ENCODE measurements at places on chromosomes 1 and 21. TPM values are rescaled to one million over a fixed set of nuclear protein-coding genes. Genes with fewer than 3 reads are reported as not detected.

DNA sequence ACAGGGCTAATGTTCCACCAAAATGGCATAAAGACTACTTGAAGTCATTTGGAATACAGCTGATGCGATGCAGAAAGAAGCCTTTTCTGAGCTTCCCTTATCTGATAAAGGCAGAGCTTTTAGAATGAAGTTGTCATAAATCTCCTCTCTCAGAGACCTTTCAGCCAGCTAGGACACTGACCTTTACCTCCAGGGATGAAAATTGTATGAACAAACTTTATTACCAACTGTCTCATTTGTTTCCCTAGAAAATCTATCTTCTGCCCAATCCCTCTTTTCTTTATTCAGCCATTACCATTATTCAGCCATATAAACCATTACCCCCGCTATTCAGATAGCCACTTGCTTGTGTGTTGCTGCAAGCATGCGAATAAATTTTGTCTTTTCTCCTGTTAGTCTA lies 29.7 kb upstream of the RNF2 start:
- H3K4me1 ChIP-seq: no peaks in the 10 kb centered on the region
- no peak overlapping the region for H3K4me3 ChIP-seq
- H3K27ac ChIP-seq: no peak overlapping the region
- no peaks in the 10 kb centered on the region for H3K27me3 ChIP-seq

DNA sequence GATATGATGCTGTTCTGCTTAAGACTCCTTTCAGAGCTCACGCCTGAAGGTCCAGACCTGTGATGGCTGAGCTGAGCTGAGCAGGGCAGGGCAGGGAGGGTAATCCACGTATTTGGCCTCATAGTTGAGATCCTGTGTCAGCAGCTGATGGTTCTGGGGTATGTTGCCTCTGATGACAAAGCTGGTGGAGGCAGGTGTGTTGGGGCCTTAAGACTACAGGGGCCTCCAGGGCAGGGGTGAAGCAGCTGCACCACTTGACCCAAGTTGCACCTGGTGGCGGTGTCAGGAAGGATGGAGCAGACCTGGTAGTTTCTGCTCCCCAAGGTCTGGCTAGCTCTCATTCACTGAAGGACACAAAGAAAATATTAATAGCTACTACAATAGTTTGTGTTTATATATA lies 57.0 kb downstream of the FCRL5 start:
- H3K27ac ChIP-seq: no peak overlapping the region
- H3K4me3 ChIP-seq: no peak overlapping the region
- H3K27me3 ChIP-seq: peaks cover 2% of the 10 kb centered on the region
- H3K4me1 ChIP-seq: no peaks in the 10 kb centered on the region

S100A13 gene
- 6.4 TPM for total RNA-seq

GRCh38 chr1:27605796-27606707 lies 2.1 kb upstream of the AHDC1 start:
- DNase-seq: peak; percentile 66
- H3K4me1 ChIP-seq: peaks cover 47% of the 10 kb centered on the region
- no peaks in the 10 kb centered on the region for H3K27me3 ChIP-seq
- no peak overlapping the region for H3K4me3 ChIP-seq

DNA sequence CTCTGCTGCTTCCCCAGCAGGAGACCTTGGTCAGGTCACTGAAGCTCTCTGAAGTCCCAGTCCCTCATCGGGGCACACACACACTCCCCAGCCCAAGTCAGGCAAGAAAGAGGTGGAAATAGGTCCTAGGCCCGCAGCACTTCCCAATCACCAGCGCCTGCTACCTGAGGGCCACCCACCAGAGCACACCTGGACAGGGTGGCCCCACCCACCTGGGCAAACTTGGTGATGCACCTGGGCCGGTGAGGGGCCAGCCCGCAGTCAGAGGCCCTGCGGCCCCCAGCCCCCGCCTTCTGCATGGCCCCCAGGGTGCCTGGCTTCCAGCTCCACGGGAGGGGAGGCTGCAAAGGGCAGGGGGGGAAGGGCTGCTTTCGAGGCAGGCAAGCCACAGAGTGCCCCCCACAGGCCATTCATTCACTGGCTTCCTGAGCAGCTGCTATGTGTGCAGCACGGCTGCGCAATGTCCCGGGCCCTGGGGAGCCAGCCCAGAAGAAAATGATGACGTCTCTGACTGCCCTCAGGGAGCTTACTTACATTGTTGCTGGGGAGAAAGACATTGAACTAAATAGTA lies 4.7 kb downstream of the SH2D5 start:
- H3K27me3 ChIP-seq: no peaks in the 10 kb centered on the region
- no peaks in the 10 kb centered on the region for H3K36me3 ChIP-seq
- peaks cover 21% of the 10 kb centered on the region for H3K4me1 ChIP-seq
- DNase-seq: no peak
- H3K4me3 ChIP-seq: no peak overlapping the region

DNA sequence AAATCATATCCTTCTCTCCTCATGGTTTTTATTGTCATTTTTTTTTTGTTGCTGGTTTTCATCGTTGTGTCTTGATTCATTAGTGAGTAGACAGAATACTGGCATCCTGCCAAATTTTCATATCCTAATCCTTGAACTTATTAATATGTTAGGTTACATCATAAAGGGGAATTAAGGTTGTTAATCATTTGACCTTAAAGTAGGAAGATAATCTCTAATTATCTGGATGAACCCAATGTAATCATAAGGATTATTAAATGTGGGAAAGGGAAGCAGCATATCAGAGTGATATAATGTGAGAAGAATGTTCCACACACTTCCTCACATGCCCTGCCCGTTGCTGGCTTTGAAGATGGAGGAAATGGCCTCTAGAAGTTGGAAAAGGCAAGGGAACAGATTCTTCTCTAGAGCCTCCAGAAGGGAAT lies 299.7 kb downstream of the HMCN1 start:
- H3K36me3 ChIP-seq: no peaks in the 10 kb centered on the region
- H3K4me1 ChIP-seq: no peaks in the 10 kb centered on the region
- DNase-seq: no peak
- no peaks in the 10 kb centered on the region for H3K27me3 ChIP-seq

DNA sequence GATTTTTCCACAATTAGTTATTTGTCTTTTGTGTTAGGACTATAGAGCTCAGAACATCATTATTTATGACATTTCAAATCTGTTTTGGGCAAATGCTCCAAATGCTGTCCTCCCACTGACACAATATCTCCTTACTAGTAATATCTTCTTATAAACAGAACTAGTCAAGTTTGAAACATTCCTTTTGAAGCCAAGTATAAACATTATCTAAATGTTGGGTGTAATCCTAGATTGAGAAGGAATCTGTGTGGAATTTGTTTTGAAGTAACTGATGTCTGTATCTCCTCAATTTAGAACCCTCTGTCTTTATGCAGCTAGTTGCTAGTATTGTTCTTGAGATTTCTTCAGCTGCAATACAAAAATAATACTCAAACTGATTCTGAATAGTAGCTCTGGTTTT lies 28.5 kb upstream of the PAXBP1 start:
- no peaks in the 10 kb centered on the region for H3K27me3 ChIP-seq
- H3K4me1 ChIP-seq: no peaks in the 10 kb centered on the region
- H3K27ac ChIP-seq: no peak overlapping the region

DNA sequence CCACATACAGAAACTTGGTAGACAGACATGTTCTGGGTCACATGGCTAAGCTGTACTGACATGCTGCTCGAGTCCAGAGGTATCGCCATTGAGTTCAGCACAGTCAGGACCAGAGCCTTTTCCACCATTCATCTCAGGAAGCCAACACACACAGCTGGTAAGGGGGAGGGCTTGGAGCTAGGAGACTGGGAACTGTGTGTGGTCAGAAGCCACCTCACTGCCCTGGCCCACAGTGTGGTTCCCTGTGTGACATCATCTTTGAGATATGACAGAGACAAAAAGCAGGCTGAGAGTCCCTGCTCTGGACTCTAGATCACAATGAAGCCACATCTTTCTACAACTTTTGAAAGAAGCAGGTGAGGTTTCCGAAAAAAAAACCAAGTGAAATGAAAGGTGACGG lies 107.2 kb downstream of the SIM2 start:
- H3K4me3 ChIP-seq: no peak overlapping the region
- no peak for DNase-seq
- no peaks in the 10 kb centered on the region for H3K27me3 ChIP-seq

- H3K4me3 ChIP-seq: peak overlapping the region; percentile 6
- no peak for DNase-seq
- H3K27ac ChIP-seq: no peak overlapping the region
- no peaks in the 10 kb centered on the region for H3K36me3 ChIP-seq
These were observed 104.7 kb upstream of the KIAA0040 start for GRCh38 chr1:175297291-175297690.

GRCh38 chr1:116961606-116962005 lies 40.0 kb upstream of the CD101 start:
- no peak overlapping the region for H3K4me3 ChIP-seq
- no peak overlapping the region for H3K27ac ChIP-seq
- H3K4me1 ChIP-seq: peaks cover 12% of the 10 kb centered on the region
- H3K27me3 ChIP-seq: no peaks in the 10 kb centered on the region
- no peaks in the 10 kb centered on the region for H3K36me3 ChIP-seq

GRCh38 chr21:38048167-38048566 lies 131.9 kb upstream of the KCNJ6 start:
- no peaks in the 10 kb centered on the region for H3K4me1 ChIP-seq
- no peaks in the 10 kb centered on the region for H3K27me3 ChIP-seq
- DNase-seq: no peak
- no peaks in the 10 kb centered on the region for H3K36me3 ChIP-seq
- no peak overlapping the region for H3K4me3 ChIP-seq

Data from CD4-positive, CD25-positive, alpha-beta regulatory T cell (primary cell).